ENCODE measurements at places on chromosomes 5 and 9.

DNA sequence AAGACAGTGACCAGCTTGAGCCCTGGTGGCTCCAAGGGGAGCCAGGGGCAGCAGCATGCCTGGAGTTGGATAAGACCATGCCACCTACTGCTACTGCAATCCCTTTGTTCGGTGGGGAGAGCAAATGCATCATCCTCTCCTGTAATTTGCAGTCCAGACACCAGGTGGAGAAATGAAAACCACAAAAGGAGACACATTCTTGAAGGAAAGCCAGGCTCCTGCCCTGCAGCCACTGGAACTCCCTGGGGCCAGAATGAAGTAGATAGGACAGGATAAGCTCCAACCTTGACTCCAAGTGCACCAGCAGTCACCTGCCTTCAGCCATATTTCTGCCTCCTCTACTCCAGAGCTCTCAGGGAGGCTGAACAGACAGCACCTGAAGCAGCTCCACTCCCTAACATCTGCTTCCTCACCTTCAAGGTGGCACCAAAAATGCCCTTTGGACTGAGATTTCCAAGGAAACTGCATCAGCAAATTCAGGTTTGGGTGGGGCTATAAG lies 65.1 kb upstream of the IQGAP2 start:
- no peak for DNase-seq

DNA sequence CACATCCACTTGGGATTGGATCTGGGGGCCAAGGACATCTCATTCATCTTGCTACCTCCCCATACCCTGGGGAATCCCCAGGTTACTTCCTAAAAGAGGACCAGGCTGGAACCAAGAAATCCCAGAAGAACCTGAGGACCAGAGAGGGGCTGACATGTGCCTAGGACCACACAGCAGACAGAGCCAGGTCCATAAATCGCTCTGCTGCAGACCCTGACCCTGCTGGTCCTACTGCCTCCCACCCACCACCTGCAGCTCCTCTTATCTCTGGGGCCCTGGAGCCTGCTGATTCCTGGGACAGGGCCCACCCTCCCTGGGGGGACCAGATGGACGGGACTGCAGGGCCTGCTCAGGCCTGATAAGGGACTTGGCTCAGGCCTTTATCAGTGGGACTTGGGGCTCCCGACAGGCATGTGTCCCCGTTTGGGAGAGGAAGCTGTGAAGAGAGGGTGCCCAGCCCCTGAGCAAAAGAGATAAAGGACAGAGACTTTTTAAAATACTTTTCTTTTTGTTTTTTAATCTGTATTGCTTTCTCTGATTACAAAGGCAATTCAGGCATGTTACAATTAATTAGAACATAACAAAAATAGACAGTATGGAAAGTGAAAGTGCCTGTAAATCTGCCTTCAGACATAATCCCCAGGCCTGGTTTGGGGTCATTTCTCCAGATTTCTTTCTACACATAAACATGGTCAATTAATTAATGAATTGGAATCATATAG lies 101.3 kb upstream of the LARP1 start:
- no peak for DNase-seq

- DNase-seq, result no peak
Measured at GRCh38 chr5:173018358-173018757, 34.8 kb downstream of the ATP6V0E1 start.

DNA sequence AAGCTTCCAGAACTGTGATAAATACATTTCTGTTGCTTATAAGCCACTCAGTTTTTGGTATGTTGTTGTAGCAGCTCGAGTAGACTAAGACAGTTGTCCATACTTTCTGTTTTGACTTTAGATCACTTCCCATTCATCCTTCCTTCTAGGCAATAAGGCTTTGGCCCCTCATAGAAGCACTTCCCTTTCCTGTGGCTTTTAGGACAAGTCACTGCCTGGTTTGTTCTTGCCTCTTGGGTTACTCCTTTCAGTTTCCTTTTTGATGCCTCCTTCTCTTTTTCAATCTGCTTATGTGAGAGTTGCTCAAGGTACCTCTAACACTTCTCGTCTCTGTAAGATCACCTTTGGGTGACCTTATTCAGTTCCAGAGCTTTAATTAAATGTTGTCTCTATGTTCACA lies 72.4 kb upstream of the NTRK2 start:
- no peak for DNase-seq

- DNase-seq, result no peak
Measured at GRCh38 chr5:95958310-95959014, 3.2 kb downstream of the ELL2 start.

- DNase-seq, result no peak
Measured at GRCh38 chr5:88226881-88227450, 41.7 kb downstream of the TMEM161B start.

DNA sequence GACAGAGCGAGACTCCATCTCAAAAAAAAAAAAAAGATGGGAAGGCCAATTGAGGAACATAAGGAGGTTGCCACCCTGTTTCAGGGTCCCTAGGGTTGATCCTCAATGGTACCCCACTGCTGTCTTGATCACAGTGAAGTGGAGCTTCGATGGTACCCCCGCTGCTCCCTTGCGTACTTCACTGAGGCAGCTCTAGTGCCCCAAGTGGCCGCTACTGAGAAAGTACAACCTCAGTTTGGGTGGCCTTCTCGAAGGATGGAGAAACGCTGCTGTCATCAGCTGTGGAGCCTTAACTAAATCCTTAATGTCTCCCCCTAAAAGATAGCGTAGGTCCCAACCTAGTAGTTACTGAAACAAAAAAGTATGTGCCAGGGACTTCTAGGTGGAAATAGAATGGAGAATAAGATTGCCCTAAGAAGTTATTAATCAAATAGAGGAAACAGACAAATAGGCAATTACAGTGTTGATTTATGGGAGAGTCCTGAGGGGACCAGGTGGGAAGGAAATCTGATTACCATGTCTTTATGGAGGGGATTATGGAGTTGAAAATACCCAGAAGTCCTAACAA lies 6.3 kb downstream of the TESK1 start:
- peak; percentile 12 for DNase-seq

DNA sequence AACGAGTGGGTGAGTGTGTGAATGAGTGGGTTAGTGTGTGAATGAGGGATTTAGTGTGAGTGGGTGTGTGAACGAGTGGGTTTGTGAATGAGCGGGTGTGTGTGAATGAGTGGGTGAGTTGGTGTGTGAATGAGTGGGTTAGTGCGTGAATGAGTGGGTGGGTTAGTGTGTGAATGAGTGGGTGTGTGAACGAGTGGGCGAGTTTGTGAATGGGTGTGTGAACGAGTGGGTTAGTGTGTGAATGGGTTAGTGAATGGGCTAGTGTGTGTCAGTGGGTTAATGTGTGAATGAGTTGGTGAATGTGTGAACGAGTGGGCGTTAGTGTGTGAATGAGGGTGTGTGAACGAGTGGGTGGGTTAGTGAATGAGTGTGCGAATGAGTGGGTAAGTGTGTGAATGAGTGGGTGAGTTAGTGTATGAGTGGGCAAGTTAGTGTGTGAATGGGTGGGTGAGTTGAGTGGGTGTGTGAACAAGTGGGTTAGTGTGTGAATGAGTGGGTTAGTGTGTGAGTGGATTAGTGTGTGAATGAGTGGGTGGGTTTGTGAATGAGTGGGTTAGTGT lies 39.6 kb downstream of the NKD2 start:
- DNase-seq, result no peak

GRCh38 chr9:4781408-4781807 lies 11.3 kb upstream of the RCL1 start:
- no peak for DNase-seq

GRCh38 chr9:83629433-83630104 lies 6.6 kb downstream of the IDNK start:
- no peak for DNase-seq

GRCh38 chr5:132684491-132684890 lies 10.7 kb downstream of the IL4 start:
- DNase-seq, result no peak

DNA sequence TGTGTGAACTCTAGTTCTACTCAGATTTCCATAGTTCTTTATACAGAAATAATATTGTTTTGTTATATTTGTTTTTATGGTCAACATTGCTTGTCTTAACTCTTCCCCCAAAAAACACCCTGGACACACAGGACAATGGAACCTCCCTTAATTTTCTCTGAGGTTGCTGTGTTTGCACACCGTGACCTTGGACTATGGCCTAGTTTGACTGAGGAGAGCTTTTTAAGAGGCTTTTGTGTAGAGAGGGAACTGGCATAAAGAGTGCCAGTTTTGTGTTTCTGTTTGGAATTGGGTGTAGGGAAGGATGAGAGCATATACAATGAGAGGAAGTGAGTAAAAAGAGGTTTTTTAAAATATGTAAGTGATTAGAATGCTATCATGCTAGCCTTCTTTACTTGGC lies 101.1 kb upstream of the MEF2C start:
- no peak for DNase-seq

DNA sequence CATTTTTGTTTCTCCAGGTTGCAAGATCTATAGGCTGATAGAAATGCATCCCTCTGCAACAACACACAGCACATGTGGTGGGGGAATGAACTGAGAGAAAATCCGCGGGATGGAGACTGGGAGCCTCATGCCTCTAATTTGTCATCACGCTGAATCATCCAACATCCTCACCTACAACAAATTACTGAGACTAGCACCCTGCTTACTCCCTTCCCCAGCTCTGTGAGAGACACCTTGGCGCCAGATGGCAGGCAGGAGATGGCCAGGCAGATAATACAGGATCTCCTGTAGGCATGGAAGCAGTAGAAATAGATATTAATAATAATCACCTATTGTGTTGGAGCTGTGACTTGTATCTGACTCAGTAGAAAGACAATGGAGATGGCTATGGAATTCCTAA lies 276.9 kb downstream of the SEMA5A start:
- no peak for DNase-seq

DNA sequence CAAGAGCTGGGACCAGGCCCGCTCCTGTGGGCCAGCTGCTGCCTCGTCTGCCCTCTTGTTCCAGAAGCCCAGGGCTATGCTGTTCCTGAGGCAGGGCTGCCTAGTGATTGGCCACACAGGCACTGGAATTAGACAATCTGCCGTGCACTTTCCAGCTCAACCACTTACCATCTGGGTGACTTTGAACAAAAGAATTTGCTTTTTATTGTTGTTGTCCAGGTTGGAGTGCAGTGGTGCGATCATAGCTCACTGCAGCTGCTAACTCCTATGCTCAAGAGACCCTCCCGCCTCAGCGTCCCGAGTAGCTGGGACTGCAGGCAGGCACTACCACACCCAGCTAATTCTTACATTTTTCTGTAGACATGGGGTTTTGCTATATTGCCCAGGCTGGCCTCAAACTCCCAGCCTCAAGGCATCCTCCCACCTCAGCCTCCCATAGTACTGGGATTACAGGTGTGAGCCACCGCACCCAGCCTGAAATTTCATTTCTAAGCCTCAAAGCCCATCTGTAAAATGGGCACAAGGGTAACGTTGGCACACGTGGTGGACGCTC lies 1.2 kb upstream of the NEK6 start:
- no peak for DNase-seq

- DNase-seq, result no peak
Measured at GRCh38 chr9:14273696-14274121, 40.2 kb downstream of the NFIB start.

GRCh38 chr5:52809884-52810283 lies 22.2 kb downstream of the ITGA1 start:
- DNase-seq, result no peak

DNA sequence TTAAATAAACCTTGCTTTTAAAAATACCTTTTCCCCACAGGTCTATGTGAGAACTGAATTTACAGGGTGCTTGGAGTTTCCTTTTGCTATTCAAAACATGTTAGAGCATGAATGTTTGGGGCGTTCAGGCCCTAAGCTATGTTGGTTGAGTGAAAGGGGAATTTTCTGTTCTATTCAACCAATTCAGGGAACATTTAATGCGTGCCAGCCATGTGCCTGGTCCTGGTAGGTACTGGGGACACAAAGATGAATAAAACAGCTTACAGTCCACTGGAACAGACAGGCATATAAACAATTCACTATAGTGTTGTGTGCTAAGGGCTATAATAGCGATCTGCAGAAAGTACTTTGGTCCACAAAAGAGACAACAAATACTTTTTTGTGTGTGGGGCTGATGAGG lies 108.5 kb downstream of the ZSWIM6 start:
- DNase-seq, result no peak

DNA sequence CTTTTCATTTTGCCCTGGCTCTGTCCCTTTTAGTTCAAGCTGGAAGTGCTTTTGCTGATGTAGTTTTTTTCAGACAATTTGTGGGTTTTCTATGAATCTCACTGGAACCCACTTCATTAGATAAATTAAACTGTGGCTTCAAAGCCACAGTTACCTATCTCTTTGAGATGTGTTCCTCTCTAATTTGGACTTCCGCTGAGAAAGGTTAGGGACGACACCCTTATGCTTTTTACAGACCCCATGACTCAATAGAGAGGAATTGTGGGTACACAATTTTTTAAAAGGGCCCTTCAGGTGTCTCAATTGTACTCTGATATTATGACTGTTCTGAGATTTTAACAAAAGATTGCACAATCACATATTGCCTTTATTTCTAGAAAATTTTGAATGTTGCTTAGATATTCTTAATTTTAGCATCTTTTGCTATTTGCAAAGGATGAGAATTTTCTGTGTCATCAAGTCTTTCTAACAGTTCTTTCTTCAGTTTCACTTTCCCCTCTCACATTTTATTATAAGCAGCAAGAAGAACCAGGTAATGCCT lies 110.6 kb downstream of the GADD45G start:
- DNase-seq, result no peak

DNA sequence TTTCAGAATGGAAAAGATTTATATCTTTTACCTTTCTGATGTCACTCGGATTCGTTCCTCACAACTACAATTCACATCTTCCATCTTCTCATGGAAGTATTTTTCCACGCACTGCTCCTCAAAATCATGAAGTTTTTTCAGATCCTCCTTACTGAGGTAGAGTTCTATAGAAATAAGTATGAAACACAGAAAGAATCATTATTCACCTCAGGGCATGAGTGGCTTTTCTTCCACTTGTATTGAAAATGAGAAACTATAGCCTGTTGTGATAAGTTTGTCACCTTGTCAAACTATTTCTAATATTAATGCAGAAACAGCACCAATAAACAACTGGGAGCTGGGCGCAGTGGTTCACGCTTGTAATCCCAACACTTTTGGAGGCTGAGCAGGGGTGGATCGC lies 116.0 kb downstream of the TRPM6 start:
- no peak for DNase-seq

GRCh38 chr5:1509346-1510085 lies 14.2 kb downstream of the LPCAT1 start:
- DNase-seq, result no peak

GRCh38 chr9:115650768-115651167 lies 502.8 kb upstream of the PAPPA start:
- DNase-seq, result no peak

- DNase-seq, result no peak
Measured at GRCh38 chr9:120861935-120862334, 15.1 kb downstream of the PHF19 start.
